ENCODE measurements at places on chromosomes 1 and 21. TPM values are rescaled to one million over a fixed set of nuclear protein-coding genes. Genes with fewer than 3 reads are reported as not detected.

- peak; percentile 94 for DNase-seq
Measured at GRCh38 chr1:211258756-211259637, at the start of gene RCOR3. TSS of gene RCOR3 (plus strand) at chr1:211259366. CDS start at chr1:211259561, 195 bp downstream.

DNA sequence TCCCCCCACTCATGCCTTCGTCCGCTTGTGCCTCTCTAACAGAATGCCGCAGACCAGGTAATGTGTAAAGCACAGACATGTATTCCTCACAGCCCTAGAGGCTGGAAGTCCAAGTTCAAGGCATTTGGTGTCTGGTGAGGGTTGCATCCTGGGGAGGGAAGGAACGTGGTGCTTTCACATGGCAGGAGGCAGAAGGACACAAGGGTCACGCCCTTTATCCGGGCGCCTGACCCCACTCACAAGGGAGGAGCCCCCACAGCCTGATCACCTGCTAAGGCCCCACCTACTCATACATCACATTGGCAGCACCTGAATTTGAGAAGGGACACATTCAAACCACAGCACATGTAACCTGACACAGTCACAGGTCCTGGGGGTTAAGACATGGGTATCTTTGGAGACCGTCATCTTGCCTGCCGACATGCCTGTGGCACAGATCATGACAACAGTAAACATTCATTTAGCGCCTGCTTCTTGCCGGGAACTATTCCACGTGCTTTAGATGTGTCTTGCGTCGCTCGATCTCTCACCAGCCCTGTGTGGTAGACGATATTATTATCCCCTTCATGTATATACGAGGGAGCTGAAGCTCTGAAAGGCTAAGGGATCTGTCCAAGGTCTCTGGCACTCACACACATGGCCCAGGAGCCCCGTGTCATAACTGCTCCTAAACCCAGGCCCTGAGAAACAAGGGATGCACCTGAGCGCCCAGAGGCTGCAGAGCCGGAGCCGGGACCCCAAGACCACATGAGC is 235.6 kb downstream of the NPHP4 start:
- DNase-seq, result no peak

Gene PYHIN1
- total RNA-seq, result 11.5 TPM

- no peak for DNase-seq
Measured at GRCh38 chr21:37800057-37800455, 116.2 kb downstream of the KCNJ6 start.

Gene GCSAML
- 0.16 TPM for total RNA-seq

- no peak for DNase-seq
Measured at GRCh38 chr1:66416295-66416694, 117.7 kb upstream of the SGIP1 start.

DNA sequence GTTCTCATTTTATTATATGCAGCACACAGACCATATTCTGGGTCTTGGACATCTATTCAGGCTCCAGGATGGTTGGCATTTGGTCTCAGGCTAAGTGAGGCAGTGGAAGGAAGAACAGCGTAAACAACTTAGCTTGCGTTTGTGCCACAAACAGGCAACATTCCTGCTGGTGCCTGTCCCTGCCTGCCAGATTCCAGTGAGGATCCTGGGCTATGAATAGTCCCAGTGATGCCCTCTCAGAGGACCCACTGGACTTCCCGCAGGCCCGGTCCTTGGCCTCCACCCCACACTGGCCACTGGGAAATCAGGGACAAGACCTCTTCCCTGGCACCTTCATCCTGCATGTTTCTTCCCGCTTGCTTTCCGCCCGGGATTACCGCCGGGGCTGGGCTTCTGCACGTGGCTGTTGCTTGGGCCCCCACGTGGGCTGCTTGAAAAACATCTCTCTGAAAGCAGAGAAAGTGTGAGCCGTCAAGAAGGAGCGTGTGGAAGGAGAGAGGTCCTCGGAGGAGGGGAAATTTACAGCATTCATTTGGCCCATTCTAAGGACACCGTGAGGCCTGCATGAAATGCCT is 145.1 kb upstream of the WNT4 start:
- DNase-seq, result no peak

Gene HRNR
- total RNA-seq, result not detected

- no peak for DNase-seq
Measured at GRCh38 chr1:207034208-207034607, 1.7 kb upstream of the C1orf116 start.

Gene RIPK4
- total RNA-seq, result 0.46 TPM

GRCh38 chr1:18058206-18058921 is 49.2 kb upstream of the IGSF21 start:
- no peak for DNase-seq

- no peak for DNase-seq
Measured at GRCh38 chr1:209878964-209879363, 51.2 kb downstream of the UTP25 start.

DNA sequence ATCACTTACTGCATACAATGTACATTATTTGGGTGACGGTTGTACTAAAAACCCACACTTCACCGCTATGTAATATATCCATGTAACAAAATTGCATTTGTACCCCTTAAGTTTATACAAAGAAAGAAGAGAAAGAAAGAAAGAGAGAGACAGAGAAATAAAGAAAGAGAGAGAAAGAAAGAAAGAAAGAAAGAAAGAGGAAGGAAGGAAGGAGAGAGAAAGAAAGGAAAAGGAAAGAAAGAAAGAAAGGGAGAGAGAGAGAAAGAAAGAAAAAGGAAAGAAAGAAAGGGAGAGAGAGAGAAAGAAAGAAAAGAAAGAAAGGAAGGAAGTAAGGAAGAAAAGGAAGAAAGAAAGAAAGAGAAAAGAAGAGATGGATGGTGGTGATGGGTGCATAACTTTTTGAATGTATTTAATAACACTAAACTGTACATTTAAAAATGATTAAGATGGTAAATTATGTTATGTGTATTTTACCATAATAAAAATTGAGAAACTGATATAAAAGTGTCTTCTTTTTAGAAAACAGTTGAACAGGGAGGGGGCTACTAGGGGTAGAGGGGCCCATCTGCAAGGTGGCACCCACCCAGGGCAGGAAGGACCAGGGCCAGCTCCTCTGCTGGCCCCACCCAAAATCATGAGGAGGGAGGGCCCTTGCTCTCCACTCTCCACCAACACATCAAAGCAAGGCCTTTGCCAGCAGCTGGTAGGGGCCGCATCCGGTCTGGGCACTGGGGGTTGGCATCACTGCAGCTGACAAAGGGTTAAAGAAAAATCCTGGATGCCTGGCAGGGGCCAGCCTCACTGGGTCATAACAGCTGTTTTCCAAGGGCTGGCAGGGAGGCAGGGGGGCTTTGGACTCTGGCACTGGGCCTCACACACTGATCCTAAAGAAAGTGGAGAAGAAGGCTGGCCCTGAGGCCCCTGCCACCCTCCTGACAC is 153.9 kb upstream of the EDN2 start:
- DNase-seq, result peak; percentile 33

Data from activated T-cell treated with anti-CD3 and anti-CD28 coated beads, Interleukin-2, amount 50 U/mL, for 72 hours (primary cell).